HFFc6 (cell line): ENCODE measurements at places on chromosomes 3 and 15.

GRCh38 chr3:8574670-8575322 is 69.8 kb downstream of the SSUH2 start:
- H3K4me1 ChIP-seq: peaks cover 56% of the 10 kb centered on the region
- peaks cover 10% of the 10 kb centered on the region; the same call in 1 of the 2 replicates for H3K36me3 ChIP-seq
- H3K4me3 ChIP-seq: no peak overlapping the region; the same call in 1 of the 2 replicates
- no peak overlapping the region for H3K27ac ChIP-seq
- no peak for DNase-seq
- H3K27me3 ChIP-seq: peaks cover 3% of the 10 kb centered on the region; the same call in 1 of the 2 replicates

DNA sequence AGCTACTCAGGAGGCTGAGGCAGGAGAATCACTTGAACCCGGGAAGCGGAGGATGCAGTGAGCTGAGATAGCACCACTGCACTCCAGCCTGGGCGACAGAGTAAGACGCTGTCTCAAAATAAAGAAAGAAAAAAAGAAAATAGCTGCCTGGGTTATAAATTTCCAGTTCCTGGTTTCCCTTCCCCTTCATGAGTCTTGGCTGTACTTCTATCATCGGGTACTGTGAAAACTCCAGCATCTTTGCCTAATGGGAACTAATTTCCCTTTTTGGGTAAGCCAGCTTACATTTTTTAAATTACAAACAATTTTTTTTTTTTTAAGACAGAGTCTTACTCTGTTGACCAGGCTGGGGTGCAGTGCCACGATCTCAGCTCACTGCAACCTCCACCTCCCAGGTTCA is 15.0 kb downstream of the DENND4A start:
- H3K4me3 ChIP-seq: no peak overlapping the region
- H3K27ac ChIP-seq: no peak overlapping the region
- H3K27me3 ChIP-seq: no peaks in the 10 kb centered on the region
- peaks cover 15% of the 10 kb centered on the region for H3K4me1 ChIP-seq

DNA sequence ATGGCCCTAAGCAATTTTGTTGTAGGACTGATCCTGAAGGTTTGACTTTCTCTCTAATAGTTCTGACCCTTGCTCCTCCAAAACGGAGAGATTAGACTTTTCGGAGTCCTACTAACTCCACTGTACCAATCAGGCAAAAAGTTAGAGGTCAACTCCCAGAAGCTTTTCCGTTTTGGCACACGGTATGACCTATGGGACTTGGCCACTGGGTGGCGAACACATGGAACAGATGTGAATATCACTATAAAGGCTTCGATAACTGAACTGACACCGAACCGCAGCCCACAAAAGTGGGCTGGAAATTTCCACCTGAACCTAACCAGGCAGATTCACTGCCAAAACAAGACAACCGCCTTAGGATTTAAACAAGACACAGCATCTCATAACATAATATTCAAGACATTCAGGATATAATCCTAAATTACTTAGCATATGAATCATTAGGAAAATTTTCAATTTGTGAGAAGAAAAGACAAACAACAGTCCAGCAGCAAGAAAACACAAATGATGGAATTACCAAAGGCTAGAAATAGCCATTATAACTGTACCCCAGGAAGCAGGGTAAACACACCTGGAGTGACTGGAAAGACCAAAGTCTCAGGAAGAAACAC is 12.2 kb upstream of the TM2D3 start:
- H3K4me3 ChIP-seq: no peak overlapping the region
- no peak overlapping the region for H3K27ac ChIP-seq
- H3K36me3 ChIP-seq: peaks cover 12% of the 10 kb centered on the region
- no peaks in the 10 kb centered on the region for H3K27me3 ChIP-seq
- no peak for DNase-seq

- H3K4me3 ChIP-seq: no peak overlapping the region
- H3K27me3 ChIP-seq: no peaks in the 10 kb centered on the region
- peak; percentile 27 for DNase-seq
- peaks cover 30% of the 10 kb centered on the region for H3K36me3 ChIP-seq
These were observed 81.9 kb upstream of the PTX3 start for GRCh38 chr3:157354722-157355121.

DNA sequence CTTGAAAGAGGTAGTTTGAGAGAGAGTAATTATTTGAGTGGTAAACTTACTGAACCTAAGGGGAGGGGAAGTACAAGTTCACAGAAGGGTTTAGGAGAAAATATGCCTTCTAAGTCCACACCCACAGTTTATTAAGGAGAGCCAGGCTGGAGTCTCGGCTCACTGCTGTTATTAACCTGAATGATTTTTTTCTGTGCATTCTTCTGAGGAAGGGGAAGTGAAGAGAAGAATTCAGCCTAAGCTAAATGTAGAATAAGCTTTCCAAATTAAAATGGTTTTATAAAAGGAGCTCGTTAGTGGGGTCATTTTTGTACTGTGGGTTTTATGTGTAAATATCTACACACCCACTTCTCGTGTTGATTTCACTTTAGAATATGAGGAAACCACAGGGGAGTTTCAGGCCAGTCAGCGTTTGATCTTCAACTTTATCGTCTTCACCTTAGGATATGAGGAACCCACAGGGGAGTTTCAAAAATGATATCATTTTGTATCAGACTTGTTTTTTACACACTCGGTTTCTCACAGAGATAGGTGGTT is 1.5 kb downstream of the WHAMM start:
- peak overlapping the region; percentile 94 for H3K4me3 ChIP-seq
- no peak for DNase-seq
- H3K27me3 ChIP-seq: no peaks in the 10 kb centered on the region
- peaks cover 30% of the 10 kb centered on the region for H3K4me1 ChIP-seq
- peaks cover 14% of the 10 kb centered on the region; the same call in 1 of the 2 replicates for H3K36me3 ChIP-seq

- H3K4me1 ChIP-seq: peaks cover 25% of the 10 kb centered on the region
- DNase-seq: no peak
These were observed 1.7 kb downstream of the SLC25A20 start for GRCh38 chr3:48896936-48897335.

DNA sequence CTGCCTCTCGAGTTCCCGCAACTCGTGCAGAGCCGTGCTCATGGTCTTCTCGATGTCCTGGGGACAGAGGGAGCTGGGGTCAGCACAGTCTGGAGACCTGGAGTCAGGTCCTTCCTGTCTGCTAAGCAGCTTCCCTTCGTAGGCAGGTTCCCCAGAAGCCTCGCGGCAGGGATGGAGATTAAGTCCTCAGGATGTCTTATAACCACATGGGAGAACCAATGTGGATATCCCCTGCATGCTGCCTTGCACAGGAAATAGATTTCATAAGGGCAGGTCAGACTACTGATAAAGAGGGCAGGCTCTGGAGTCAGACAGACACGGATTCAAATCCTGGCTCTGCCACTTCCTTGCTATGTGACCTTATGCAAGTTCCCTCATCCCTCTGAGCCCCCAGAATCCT is 22.6 kb upstream of the RAD18 start:
- DNase-seq: no peak
- H3K27me3 ChIP-seq: peaks cover 13% of the 10 kb centered on the region
- H3K4me3 ChIP-seq: no peak overlapping the region
- H3K4me1 ChIP-seq: no peaks in the 10 kb centered on the region
- no peak overlapping the region for H3K27ac ChIP-seq

DNA sequence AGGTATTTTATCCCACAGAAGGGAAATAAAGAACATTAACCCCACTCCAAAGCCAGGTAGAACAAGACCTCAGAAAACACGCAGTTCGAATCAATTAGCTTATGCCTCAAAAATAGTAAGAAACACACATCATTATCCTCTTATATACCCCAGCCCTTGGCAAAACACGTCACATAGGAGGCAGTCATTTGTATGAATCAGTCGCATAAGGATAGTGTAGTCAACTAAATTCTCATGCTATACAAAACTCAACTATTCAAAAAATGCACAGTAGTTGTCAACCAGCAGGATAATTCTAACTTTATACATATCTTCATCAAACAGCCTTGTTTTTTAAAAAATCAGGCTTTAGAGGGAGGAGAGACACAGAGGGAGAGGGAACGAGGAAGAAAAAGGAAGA is 298.4 kb downstream of the FOXP1 start:
- H3K27ac ChIP-seq: no peak overlapping the region
- DNase-seq: no peak
- no peak overlapping the region for H3K4me3 ChIP-seq

GRCh38 chr15:69265347-69265955 is 33.3 kb upstream of the PAQR5 start:
- no peaks in the 10 kb centered on the region for H3K36me3 ChIP-seq
- H3K4me1 ChIP-seq: peaks cover 6% of the 10 kb centered on the region; the same call in 1 of the 2 replicates
- H3K27me3 ChIP-seq: no peaks in the 10 kb centered on the region
- DNase-seq: no peak
- no peak overlapping the region for H3K4me3 ChIP-seq

DNA sequence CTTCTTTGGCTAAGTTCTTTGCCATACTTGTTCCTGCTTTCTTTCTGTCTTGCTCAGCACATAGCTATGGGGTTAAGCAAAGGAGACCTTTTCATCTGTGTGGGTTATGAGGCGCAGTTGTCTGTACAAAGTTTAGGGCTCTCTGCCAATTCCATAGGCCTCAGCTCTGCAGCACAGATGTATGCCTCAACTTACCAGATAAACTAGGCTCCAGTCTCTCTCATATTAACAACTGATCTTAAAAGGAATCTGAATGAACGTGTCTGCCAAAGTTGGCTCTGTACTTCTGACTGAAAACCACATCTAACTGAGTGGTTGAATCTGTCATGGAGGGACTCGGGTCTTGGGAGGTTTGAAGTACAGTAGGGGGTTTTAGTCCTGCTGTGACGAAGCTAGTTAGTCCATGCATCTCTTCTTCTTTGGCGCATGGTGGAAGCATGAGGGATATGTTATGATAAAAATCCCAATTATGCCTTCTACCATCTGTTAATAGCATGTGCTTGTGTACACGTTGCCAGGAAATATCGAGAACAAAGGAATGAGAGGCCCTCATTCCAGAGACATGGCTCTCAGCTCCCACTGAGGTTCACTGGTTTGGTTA is 114.6 kb upstream of the TSC22D2 start:
- H3K36me3 ChIP-seq: peaks cover 24% of the 10 kb centered on the region
- peak overlapping the region; percentile 63 for H3K4me3 ChIP-seq
- H3K27ac ChIP-seq: peak overlapping the region; percentile 95
- peaks cover 71% of the 10 kb centered on the region for H3K4me1 ChIP-seq
- H3K27me3 ChIP-seq: peaks cover 4% of the 10 kb centered on the region; the same call in 1 of the 2 replicates

DNA sequence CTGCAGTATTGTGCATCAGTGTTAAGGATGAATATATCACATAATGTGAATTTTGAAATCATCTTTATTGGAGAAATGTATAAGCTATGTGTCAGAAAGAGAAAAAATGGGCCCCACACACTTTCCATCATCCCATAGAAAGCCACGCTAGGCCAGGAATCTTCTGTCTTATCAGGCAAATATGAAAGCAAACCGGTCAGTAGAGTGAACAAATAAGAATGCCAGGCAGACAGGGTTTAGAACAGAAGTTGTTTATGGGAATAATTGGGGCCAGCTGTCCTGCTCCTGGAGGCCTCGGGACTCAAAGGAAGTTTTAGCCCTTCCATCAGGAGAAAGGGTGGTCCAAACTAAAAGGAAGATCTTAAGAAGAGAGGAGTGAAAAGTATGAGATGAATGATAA is 39.5 kb downstream of the ZNF280D start:
- H3K27me3 ChIP-seq: no peaks in the 10 kb centered on the region
- DNase-seq: peak; percentile 1
- peaks cover 8% of the 10 kb centered on the region; the same call in 1 of the 2 replicates for H3K36me3 ChIP-seq
- peaks cover 15% of the 10 kb centered on the region for H3K4me1 ChIP-seq

DNA sequence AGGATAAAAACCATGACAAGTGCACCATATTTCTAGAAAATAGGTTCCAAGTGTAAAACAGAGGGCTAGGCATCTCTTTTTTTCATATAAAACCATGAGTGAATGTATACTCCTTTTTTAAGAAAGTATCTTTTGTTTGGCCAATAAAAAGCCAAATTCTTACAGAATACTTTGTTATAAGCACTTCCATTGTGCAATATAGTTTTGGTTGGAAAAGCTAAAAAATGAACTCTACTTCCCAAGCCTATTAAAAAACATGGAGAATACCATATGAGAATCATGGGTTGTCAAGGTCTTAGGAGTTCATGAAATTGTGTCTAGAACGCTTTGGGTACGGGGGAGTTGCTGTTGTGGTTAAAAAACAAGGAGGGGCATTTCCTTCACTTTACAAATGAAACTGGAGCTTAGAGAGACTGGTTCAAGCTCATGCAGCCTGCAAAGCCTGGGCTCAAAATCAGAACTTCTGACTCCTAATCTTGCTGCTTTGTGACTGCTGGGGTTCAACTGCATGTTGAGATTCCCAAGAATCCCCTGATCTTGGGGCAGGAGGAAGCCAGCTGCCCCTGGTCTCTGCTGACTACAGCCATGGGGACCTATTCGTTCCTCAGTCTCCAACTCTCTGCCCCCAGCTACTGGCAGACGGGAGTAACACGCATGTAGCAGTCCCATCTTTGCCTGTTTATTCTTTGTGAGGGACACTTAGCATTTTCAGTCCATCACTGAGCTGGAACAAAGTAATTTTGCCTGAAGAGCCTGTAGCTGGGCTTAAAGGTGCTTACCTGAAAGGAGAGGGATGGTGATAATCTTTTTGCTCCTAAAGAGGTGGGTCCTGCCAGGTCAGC is 229.1 kb downstream of the CHST2 start:
- H3K4me1 ChIP-seq: no peaks in the 10 kb centered on the region
- no peak for DNase-seq
- no peak overlapping the region for H3K27ac ChIP-seq

GRCh38 chr15:78076231-78077052 is 1.1 kb downstream of the TBC1D2B start:
- H3K36me3 ChIP-seq: peaks cover 9% of the 10 kb centered on the region; the same call in 1 of the 2 replicates
- peak overlapping the region; percentile 100 for H3K4me3 ChIP-seq
- peaks cover 53% of the 10 kb centered on the region for H3K4me1 ChIP-seq
- H3K27me3 ChIP-seq: no peaks in the 10 kb centered on the region; the same call in 1 of the 2 replicates
- H3K27ac ChIP-seq: peak overlapping the region; percentile 99
- DNase-seq: no peak

- peaks cover 38% of the 10 kb centered on the region for H3K4me1 ChIP-seq
- DNase-seq: no peak
- H3K36me3 ChIP-seq: peaks cover 22% of the 10 kb centered on the region
- H3K4me3 ChIP-seq: no peak overlapping the region
- H3K27me3 ChIP-seq: peaks cover 4% of the 10 kb centered on the region; the same call in 1 of the 2 replicates
These were observed 19.8 kb downstream of the H1-8 start for GRCh38 chr3:129562803-129563202.

- H3K27me3 ChIP-seq: peaks cover 26% of the 10 kb centered on the region
- H3K4me1 ChIP-seq: peaks cover 7% of the 10 kb centered on the region; the same call in 1 of the 2 replicates
- H3K27ac ChIP-seq: no peak overlapping the region
These were observed 20.6 kb upstream of the UBE2E1 start for GRCh38 chr3:23785097-23785645.

- peaks cover 63% of the 10 kb centered on the region for H3K36me3 ChIP-seq
- DNase-seq: no peak
- H3K27me3 ChIP-seq: peaks cover 8% of the 10 kb centered on the region; the same call in 1 of the 2 replicates
These were observed 13.1 kb upstream of the ITPKA start for GRCh38 chr15:41480396-41481140.

- DNase-seq: no peak
- peaks cover 7% of the 10 kb centered on the region; the same call in 1 of the 2 replicates for H3K27me3 ChIP-seq
- H3K4me1 ChIP-seq: peaks cover 20% of the 10 kb centered on the region
- H3K4me3 ChIP-seq: no peak overlapping the region; the same call in 1 of the 2 replicates
- H3K36me3 ChIP-seq: no peaks in the 10 kb centered on the region
- H3K27ac ChIP-seq: no peak overlapping the region
These were observed 8.7 kb upstream of the ZNF589 start for GRCh38 chr3:48232232-48232631.
